ENCODE measurements at places on chromosomes 2 and 18.
A peak's percentile ranks its signal among the peaks of the same experiment; 100 is the strongest.

- no peak for DNase-seq
These were observed 445.8 kb upstream of the RGPD4 start for GRCh38 chr2:107380912-107381311.

- DNase-seq = no peak
These were observed 464.5 kb upstream of the CHST9 start for GRCh38 chr18:27649621-27650020.

- no peak for DNase-seq
These were observed 72.3 kb downstream of the MDH1 start for GRCh38 chr2:63661076-63661475.

DNA sequence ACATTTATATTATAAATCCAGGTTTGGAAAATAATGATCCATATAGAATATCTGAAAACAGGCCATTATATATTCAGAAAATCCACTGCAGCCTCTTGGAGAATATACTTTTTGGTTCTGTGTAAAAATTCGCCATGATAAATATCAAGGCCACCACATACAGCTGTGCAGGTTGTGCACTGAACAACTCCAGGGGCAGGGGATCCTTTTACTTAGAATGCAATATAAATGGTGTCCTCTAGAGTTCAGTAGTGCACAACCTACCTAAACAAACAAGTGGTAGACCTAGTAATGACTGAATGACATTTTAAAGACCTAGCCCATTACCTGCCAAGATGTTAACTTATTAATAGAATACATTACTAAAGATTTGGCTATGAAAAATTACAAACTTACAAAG, 22.4 kb downstream of the MOGAT1 start:
- DNase-seq = no peak

DNA sequence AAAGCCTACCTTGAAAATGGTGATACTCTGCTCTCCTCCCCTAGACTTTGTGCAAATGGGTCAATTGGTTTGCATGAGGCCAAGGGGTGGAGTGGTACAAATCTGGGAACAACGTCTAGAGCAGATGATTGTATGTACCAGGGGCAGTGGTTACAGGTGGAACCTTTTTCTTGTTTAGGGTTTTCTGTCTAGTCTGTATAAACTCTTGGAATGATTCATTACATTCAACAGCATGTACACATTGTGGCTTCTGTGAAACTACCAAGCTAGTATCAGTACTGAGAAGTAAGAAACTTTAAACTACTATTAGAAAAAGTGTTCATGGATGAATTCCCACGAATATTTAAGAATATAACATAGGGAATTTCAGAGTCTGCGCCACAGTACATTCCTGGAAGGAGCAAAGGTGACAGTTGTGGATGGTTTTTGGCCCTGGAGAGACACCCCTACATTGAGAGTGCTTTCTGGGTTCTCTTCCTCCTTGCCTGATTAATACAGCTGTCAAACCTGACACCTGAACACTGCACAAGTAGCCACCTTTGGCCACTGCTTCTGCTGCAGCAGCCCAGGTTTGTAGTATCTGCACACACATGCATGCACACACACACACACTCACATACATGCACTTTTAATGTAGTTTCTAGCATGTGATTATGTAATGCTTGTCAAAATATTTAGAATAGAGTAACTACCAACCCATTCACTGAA, 30.0 kb downstream of the CFAP221 start:
- DNase-seq = no peak

DNA sequence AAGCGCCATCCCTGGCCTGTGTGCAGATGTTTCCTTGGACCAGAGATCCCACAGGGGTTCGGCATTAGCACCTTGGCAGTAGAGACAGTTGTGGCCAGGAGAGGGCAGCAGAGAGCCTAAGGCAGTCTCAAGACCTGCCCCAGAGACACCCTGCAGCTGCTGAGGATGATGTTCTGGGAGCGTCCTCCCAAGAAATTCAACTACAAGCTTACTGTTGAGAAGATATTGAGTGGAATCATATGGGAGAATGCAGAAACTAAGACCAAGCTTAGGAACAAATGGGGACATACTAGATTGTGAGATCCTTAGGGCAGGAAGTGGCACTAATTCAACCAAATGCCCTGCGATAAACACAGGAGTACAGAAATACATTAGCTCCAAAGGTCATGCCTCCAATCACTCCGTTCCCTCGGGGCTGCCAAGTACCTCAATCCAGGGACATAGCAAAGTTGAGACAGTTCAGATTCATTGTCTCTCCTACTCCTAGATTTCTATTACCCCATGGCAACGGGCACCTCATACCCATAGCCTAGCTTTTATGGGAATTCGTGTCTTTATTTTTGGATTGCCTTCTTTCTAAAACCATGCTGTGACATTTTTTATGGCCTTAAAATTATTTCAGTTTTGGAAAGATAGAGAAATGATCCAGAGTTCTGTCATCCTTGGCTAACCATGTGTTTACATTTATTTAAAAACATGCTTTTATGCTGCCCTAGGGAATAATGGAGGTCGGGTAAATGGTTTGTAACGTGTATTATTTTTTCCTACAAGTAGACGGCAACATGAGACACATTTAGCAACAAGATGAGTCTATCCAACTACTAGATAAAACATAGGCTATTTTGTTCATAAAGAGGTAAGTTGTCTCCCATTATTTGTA, 2.2 kb upstream of the ERMN start:
- peak; percentile 83 for DNase-seq

DNA sequence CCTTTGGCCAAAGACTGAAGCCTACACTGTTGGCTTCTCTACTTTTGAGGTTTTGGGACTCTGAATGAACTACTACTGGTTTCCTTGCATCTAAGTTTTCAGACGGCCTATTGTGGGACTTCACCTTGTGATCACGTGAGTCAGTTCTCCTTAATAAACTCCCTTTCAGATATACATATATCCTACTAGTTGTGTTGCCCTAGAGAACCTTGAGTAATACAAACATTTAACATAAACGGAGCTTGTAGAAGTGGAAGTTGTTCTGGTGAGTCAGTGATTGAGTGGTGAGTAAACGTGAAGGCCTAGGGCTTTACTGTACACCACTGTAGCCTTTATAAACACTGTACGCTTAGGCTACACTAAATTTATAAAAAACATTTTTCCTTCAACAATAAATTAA, 107.2 kb upstream of the CDH2 start:
- no peak for DNase-seq

Measured in stimulated activated CD8-positive, alpha-beta memory T cell treated with anti-CD3 and anti-CD28 coated beads, Interleukin-4, amount 100 ng/mL, for 1 hour (primary cell).